ENCODE measurements at places on chromosomes 4 and X.

DNA sequence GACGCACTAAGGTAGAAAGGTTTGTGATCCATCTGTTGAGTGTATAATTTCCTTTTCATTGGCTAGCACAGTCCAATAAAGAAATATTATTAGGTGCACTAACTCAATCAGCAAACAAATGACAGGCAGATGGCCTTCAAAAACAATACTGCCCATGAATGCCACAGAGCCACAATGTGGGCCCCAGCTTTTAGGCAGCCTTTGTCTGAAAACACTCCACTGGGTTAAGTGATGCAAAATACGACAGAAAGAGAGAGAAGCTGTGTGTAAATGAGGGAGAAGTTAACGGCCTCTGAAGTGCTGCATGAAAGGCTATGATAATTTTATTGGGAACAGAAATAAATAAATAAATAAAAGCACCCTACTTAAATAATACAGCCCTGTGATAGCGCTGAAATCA, 274.6 kb downstream of the NKX6-1 start:
- DNase-seq = no peak

DNA sequence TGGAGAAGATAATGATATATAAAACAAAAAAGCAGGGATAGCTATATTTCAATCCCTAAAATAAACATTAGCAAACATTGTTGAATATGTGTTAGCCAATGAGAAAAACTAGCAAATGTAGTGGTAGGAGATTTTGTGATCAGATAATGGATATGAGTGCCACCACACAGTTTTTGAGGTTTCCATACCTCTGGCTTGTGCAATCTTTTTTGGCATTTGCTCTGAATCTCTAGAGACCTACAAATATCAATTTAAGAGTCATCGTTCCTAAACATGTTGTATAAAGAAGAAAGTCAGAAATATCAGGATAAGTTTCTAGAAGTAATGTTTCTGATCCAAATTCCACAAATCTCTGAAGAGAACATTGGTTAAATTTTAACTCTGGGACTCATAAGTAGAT, 308.7 kb downstream of the PDGFC start:
- DNase-seq = no peak

GRCh38 chrX:129316461-129316860, 206.8 kb downstream of the SMARCA1 start:
- no peak for DNase-seq

DNA sequence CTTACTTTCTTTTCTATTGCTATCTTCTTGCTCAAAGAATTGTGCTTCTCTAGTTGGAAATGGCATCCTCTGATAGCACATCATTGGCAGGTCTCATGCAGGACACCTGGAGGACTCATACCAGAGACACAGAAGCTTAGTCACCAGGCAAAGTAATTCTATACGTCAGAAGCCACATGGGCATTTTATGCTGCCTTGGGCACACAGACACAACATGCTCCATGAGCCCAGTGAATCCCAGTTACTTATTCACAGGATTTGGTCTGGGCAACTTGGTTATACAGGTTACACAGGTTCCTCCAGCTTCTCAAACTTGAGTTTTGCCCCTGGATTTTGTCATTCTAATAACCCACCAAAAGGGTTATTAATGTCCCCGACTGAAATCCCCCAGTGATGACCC, 7.1 kb downstream of the RASSF6 start:
- no peak for DNase-seq

- no peak for DNase-seq
Measured at GRCh38 chr4:5528031-5528436, 180.3 kb downstream of the EVC2 start.

Measured in germinal center (tissue), 1 donor.